IMR-90 (cell line): ENCODE measurements at places on chromosomes 1 and 21. TPM values are rescaled to one million over a fixed set of nuclear protein-coding genes. Genes with fewer than 3 reads are reported as not detected.

The SPRR1B gene
- total RNA-seq: not detected in 2 replicates

The UQCRHL gene
- 1.4 and 2.8 TPM in 2 replicates for total RNA-seq

DNA sequence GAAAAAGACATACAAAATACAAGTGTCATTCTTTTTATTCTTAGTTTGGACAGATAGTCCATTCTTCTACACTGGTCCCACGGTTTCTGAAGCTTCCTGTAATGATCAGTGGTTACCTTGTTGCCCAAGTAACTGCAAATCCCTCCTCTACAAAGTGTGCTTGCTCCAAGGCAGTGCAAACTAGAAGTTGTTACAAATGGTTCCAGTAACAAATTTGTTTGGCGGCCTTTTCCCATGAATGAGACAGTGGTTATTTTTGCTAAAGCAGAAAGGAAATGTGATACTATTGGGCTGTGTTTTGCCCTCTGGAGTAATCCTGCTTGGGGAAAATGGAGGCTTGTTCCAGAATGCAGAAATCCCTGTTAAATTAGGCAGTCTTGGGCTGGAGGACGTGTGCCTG, 8.9 kb downstream of the BACE2 start:
- no peak for DNase-seq

DNA sequence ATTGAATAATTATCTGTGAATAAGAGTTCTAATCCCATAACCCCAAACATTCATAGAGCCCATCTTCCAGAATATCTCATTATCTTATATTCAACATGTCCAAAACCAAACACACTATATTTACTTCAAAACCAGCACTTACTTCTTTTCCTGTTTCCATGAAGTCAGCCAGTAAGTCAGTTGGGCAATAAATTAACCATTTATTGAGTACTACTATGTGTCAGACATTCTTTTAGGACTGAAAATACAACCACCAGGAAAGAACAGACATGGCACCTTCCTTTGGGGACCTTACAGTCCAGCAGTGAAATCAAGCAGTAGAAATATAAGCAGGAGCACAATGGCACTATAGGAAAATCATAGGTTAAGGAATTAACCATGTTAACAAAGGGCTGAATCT, 8.8 kb downstream of the AK5 start:
- no peak for DNase-seq

The PLXNA2 gene
- 0.56 and 0.72 TPM in 2 replicates for total RNA-seq

DNA sequence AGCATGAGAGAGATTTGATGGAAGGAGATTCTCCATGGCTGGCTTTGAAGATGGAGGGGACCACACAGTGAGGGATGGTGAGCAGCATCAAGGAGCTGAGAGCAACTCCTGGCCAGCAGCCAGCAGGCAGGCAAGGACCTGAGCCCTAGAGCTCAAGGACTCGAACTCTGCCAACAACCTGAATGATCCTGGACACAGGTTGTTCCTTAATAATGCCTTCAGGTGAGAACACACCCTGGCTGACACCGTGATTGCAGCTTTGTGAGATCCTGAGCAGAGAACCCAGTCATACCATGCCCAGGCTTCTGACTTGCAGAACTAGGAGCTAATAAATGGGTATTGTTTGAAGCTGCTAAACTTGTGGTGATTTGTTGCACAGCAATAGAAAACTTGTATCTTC, 183.1 kb downstream of the LMX1A start:
- no peak for DNase-seq

- no peak for DNase-seq
Observed at GRCh38 chr1:209855006-209855405, 27.2 kb downstream of the UTP25 start.
